ENCODE measurements at places on chromosomes 12 and 14. TPM values are rescaled to one million over a fixed set of nuclear protein-coding genes. Genes with fewer than 3 reads are reported as not detected.

Gene TAS2R14
- total RNA-seq = 2.9 TPM

DNA sequence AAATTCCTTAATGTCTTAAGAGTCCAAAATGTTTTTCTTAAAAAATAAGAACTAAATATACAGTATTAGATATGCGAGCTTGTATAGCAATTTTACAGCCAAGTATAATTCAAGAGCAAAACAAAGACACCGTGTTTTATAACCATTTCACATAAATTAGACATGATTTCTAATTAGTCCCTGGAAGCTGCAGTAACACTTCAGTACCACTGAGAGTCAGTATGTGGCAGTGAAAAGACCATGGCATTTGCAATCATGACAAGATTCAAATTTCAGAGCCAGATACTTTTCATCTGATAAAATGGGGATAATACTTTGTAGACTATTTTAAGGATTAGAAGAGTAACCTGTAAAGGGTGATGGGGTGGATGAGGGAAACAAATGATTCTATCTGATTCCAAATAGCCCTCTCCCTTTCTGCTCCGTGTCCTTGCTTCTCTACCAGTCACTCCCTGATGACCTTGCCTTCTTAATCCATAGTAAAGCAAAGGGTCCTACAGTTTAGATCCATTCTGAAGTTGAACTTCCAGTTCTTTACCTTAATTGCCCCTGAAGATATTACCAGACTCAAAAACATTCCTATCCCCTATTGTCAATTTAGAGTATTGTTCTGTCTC is 145.4 kb upstream of the ABCD2 start:
- DNase-seq = no peak

DNA sequence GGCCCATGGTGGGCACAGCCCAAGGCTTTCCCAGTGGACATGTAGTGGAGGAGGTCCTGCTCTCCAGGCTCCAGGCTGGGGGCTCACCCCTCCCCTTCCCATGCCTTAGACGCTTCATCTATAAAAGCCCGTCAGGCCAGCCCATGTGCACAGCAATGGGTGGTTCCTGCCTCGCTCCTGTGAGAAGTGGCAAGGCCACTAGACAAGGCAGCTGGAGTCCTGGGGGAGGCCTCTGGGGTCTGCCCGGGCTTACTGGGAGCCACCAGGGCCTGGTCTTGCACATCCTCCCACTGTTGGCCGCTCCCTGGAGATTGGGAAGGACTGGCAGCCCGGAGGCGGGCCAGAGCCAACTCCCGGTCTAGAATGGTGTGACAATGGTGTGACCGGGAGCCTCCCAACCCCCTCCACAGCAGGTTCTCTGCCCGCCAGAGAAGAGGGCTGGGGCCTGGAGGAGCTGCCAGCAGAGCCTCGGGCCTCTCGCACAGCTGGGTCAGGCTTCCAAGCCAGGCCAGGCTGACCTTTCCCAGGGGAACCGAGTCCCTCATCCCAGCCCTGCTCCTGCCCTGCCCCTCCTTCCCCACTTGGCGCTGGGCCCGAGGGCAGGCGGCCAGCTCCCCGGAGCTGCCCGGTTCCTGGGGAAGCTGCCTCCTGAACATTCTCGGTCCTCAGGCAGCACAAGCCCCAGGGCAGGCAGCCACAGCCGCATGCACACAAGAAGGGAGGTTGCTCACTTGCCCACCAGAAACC is 97.9 kb downstream of the RFLNA start:
- peak; percentile 83 for DNase-seq

DNA sequence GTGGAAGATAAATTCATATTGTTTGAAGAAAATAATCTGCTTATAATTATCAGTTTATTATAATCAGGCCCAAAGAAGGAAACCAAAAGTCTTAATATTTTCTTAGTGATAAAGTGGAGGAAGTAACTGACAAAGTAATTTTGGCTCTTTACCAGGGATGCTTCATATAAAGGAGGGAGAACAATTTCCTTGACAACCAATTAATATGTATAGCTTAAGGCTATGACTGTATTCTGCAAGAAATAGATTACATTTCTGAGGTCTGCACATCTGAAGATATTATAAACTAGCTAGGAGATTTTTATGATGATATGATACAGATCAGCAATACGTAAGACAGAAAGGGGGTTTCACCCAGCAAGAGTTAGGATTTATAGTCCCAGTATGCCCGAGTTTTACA is 90.8 kb downstream of the BICD1 start:
- no peak for DNase-seq

- DNase-seq = peak; percentile 8
These were observed 91.9 kb downstream of the DPF3 start for GRCh38 chr14:72801836-72802587.

Gene CLEC1A
- not detected for total RNA-seq

Gene MMP19
- 9.8 TPM for total RNA-seq

GRCh38 chr12:45121224-45121623 is 70.3 kb upstream of the DBX2 start:
- no peak for DNase-seq

DNA sequence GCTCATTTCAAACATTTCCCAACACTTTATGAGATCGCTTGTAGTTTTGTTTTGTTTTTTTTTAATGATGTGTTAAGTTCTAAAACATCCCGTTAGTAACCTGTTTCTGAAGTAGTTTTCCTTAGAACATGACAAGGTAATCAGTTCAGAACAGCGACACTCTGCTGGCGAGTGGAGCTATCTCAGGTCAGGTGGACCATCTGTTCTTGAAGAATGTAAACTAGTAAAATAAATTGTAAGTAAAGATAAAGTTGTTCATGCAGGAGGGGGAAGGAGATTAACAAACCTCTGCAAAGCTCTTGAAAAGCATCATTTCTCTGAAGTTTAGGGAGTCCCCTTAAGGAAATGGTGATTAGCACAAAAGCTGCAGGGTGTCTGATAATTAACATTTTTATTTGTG is 71.9 kb upstream of the DACT1 start:
- DNase-seq = no peak

GRCh38 chr12:5262450-5262849 is 169.5 kb upstream of the NTF3 start:
- no peak for DNase-seq

Gene GTF2A1
- 39.9 TPM for total RNA-seq

DNA sequence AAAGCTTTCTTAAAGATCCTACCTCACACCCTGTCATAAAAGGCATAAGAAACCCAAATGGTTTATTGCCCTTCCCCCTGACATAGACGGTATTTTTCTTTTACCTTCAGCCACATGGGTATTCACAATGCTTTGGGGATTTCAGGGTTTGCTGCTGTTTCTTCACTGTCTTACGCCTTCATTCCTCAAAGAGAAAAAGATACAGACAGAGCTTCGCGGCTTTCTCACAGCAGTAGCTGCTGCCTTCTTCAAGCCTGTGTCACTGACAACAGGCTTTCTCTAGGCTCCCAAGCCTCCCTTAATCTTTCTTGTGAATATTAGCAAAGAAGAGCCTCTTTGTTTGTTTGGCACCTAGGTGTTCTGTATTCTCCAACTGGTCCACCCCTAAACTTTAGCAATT is 197.4 kb upstream of the ARID2 start:
- no peak for DNase-seq

Gene HOXC4
- total RNA-seq = 1.4 TPM

Gene CHURC1
- 71.4 TPM for total RNA-seq

GRCh38 chr14:37708481-37708880 is 113.1 kb downstream of the TTC6 start:
- peak; percentile 34 for DNase-seq

DNA sequence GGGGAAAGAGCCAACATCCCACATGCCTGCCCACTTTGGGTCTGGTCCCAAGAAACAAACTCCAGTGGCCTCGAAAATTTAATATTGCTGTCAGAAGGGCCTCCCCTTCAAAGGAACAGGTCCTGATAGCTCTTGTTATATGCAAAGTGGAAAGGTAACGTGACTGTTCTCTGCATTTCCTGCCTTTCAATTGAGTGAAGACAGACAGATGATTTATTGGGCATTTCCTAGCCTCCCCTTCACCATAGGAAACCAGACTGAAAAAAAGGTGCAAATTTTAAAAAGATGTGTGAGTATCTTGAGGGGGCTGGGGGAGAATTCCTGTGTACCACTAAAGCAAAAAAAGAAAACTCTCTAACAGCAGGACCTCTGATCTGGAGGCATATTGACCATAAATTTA is 235.2 kb downstream of the ZFP36L1 start:
- DNase-seq = no peak

DNA sequence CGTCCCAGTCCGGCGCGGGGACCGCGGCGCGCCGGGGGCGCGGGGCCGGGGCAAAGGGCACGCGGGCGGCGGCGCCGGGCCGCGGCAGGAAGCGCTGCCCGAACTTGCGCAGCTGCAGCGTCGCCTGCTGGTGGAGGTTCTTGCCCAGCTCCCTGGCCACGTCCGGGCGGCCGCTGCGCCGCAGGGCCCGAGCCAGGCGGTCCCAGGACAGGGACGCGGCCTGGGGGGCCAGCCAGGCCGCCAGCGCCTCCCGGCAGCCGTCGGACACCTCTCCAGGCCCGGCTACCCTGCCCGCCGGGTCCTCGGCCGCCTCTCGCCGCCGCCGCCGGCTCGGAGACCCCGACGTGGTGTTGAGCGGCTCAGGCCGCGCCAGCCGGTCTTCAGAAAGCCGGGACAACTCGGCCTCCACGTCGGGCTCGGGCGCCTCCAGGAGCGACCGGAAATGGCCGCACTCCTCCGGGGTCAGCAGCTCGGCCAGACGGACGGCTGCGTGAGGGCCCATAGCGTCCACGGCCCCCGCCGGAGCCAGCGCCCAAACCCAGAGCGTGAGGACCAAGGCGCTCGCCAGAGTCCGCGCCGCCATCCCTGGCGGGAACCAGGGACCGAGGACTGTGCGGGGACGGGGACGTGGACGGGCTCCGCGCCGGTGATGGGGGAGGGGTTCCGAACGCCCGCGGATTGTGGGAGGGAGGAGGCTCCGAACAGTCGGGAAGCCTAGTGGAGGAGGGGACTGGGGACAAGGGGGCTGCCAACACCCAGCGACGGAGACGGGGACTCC is 34.0 kb downstream of the FIGNL2 start:
- DNase-seq = peak; percentile 65

GRCh38 chr14:86217523-86217922 is 687.6 kb downstream of the FLRT2 start:
- no peak for DNase-seq

DNA sequence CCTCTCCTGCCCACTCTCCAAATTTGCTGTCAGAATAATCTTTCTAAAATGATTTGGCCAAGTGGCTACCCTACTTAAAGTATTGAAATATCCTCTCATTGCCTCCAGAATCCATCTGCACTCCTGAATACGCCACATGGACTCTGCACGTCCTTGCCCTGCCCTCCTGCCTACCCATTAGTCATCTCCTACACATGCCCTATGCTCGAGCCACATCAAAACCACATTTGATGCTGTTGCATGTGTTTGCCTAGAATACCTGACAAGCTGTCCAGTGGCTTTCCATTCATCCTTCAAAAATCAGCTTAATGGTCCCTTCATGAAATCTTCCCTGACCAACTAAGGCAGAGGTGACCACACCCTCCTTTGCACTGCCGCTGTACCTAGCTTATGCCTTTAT is 17.0 kb downstream of the VCPKMT start:
- DNase-seq = no peak

Gene ADAM20
- total RNA-seq = 0.37 TPM

Gene C12orf54
- not detected for total RNA-seq

Gene STK38L
- total RNA-seq = 46.4 TPM

DNA sequence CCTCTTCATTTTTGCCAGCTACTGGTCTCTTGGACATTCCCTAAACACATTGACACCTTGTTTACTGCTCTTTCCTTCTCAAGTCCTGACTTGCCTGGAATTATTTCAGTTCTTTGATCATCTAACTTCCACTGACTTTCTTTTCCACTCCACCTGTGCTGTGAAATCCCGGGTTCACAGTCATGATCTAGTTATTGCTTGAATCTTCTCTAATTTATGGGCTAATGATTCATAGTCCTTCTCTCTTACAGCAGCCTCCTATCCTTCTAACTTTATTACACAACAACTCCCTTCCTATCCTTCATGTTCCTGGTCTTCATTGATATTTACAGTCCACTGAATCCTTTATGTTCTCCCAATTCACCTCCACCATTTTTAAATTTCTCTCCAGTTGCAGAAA is 260.1 kb downstream of the C12orf75 start:
- no peak for DNase-seq

GRCh38 chr12:95551913-95552516 is 739 bp upstream of the USP44 start:
- DNase-seq = no peak

Gene OR6C65
- not detected for total RNA-seq

GRCh38 chr12:78340406-78340805 is 509.7 kb downstream of the NAV3 start:
- DNase-seq = no peak

GRCh38 chr12:22881878-22882385 is 257.0 kb downstream of the ETNK1 start:
- DNase-seq = no peak

Gene NRIP2
- total RNA-seq = 0.32 TPM

Gene CHST11
- 0.71 TPM for total RNA-seq

DNA sequence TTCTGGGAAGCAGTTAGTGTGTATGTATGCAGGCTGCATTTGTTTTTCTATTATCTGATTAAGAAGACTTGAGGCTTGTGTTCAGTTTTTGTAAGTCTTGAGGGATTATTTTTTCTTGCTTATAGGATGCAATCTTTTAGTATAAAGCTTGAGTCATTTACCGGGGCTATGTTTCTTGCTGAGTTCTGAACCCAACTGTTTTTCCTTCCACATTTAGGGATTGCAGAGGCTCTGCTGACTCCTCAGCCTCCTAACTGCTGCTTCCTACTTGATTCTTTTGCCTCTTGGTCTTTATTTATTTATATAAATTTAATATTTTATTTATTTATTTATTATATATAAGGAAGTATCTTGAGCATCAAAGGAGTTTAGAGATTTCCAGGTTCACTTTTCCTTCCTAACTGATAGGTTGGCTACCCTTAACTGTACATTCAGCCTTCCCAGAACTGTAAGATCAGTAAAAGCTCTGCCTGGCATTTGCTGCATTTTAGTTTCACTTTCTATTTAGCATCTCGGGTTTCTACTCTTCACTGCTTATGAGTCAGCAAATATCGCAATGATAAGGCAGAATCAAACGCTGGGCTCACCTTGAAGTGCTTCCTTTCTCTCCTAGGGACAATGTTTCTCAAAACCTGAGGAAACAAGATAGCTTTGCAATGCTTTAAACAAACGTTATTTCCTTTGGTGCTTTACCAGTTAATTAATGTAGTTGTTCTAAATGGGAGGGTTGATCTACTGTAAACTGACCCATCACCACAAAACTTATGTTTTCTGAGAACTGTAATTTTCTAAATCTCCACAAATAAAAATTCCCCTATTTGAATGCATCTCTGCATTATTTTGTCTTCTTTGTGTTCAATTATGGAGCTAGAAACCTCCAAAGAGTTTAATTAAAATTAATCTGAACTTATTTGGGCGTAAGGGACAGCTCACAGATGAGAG is 1183.7 kb upstream of the TMEM132C start:
- no peak for DNase-seq

DNA sequence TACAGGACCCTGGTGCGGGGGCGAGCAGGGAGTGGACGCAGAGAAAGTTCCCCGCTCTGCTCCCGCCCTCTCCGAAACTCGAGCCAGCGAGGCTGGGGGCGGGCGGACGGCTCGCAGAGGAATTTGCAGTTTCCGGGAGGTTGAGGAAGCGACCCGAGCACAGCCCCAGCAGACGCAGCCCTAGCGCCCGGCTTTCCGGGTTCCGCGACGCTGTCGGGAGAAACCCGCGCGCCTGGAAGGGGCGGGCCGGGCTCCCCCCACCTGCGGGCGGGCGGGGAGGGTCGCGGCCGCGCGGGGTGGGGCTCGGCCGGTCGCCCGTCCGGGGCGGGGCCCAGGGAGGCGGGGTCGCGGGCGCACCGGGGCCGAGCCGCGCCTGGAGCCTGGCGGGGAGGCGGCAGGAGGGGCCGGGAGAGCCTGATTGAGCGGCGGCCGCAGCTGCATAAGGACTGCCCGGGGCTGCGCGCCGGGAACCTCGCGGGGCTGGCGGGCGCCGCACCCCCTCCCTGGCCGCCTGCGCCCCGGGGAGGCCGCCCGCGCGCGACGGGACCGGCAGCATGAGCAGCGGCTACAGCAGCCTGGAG is at the start of gene RASSF3:
RASSF3 (plus strand) TSS at position 417 of the 581 bp plus-strand sequence; CDS start at position 555, 138 bp downstream.
- DNase-seq = peak; percentile 75
